ENCODE measurements at places on chromosomes 5 and 9. TPM values are rescaled to one million over a fixed set of nuclear protein-coding genes. Genes with fewer than 3 reads are reported as not detected.

NCS1 gene
- 22.2 TPM for total RNA-seq

DOK3 gene
- total RNA-seq = 6.9 TPM

WNT8A gene
- total RNA-seq = not detected

PTGS1 gene
- total RNA-seq = 1.1 TPM

NR4A3 gene
- 3.4 TPM for total RNA-seq

TGFBI gene
- total RNA-seq = 302 TPM

LRRC70 gene
- total RNA-seq = 1.1 TPM

EPB41L4A gene
- 41.8 TPM for total RNA-seq

OLFML2A gene
- total RNA-seq = 10.8 TPM

IL4 gene
- not detected for total RNA-seq

LCN15 gene
- 0.93 TPM for total RNA-seq

CNTFR gene
- 3.5 TPM for total RNA-seq

C5orf58 gene
- total RNA-seq = not detected

ZNF454 gene
- 0.12 TPM for total RNA-seq

RGS7BP gene
- total RNA-seq = 2.0 TPM

SLC6A18 gene
- total RNA-seq = 0.48 TPM

KCNN2 gene
- 15.4 TPM for total RNA-seq

OTP gene
- 0.31 TPM for total RNA-seq

C9 gene
- not detected for total RNA-seq

KLF9 gene
- 16.7 TPM for total RNA-seq

IFNK gene
- total RNA-seq = not detected

HAND1 gene
- 17.9 TPM for total RNA-seq

PRKAA1 gene
- total RNA-seq = 58.6 TPM

MELK gene
- total RNA-seq = 35.8 TPM

GTF2H2C gene
- total RNA-seq = 40.7 TPM

STK32A gene
- 2.0 TPM for total RNA-seq

FAM78A gene
- total RNA-seq = 0.79 TPM

LHX3 gene
- 0.10 TPM for total RNA-seq

SREK1IP1 gene
- 31.0 TPM for total RNA-seq

DPM2 gene
- total RNA-seq = 56.3 TPM

CD14 gene
- total RNA-seq = 0.17 TPM

RNF224 gene
- 0.36 TPM for total RNA-seq

EDIL3 gene
- 15.4 TPM for total RNA-seq

CENPK gene
- total RNA-seq = 17.6 TPM

P4HA2 gene
- total RNA-seq = 38.5 TPM

MTAP gene
- total RNA-seq = 77.4 TPM

CDC25C gene
- 4.1 TPM for total RNA-seq

OR1Q1 gene
- not detected for total RNA-seq

HSPB3 gene
- 0.53 TPM for total RNA-seq

PCDHAC2 gene
- total RNA-seq = 2.7 TPM

ANXA1 gene
- 923 TPM for total RNA-seq

TSSK1B gene
- 0.12 TPM for total RNA-seq

PTPRD gene
- total RNA-seq = 197 TPM

COX7C gene
- total RNA-seq = 741 TPM

SLC45A2 gene
- 2.1 TPM for total RNA-seq

GLDC gene
- 11.8 TPM for total RNA-seq

PCDHB10 gene
- total RNA-seq = 2.1 TPM

PDCD1LG2 gene
- not detected for total RNA-seq

PCDHGA8 gene
- total RNA-seq = 1.3 TPM

NXNL2 gene
- 1.8 TPM for total RNA-seq

DIRAS2 gene
- total RNA-seq = 2.0 TPM

SLIT3 gene
- 56.6 TPM for total RNA-seq

QRFP gene
- not detected for total RNA-seq

FOXD1 gene
- total RNA-seq = 1.3 TPM

CSF1R gene
- 1.6 TPM for total RNA-seq

LHFPL2 gene
- 17.9 TPM for total RNA-seq

Data from type B pancreatic cell (in vitro differentiated cells).